ENCODE measurements at places on chromosomes 1 and 21. TPM values are rescaled to one million over a fixed set of nuclear protein-coding genes. Genes with fewer than 3 reads are reported as not detected.

Gene RGS13
- not detected for total RNA-seq

Gene OPTC
- total RNA-seq = not detected

Gene LCE1E
- total RNA-seq = not detected

Gene HES5
- total RNA-seq = 5.1 TPM

Gene UTP25
- total RNA-seq = 9.4 TPM

Measured in type B pancreatic cell (in vitro differentiated cells).